ENCODE measurements at places on chromosomes 1 and 21.

DNA sequence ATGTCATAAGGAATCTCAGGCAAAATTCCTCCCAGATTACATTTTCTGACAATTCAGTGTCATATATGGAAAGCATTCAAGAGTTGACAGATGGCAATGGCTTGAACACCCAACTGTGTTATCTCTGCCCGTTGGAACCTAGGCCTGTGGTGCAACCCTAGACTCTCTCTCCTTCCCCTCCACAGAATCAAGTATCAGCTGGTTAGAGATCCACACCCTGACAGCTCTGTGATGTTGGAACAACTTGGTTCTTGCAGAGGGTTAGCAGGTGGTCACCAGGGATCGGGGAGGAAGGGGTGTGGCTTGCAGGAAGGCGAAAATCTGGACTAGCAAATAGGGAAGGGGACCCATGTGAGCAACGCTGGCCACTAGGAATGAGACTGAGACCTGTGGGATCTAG is 26.3 kb downstream of the PCSK9 start:
- DNase-seq, result no peak

GRCh38 chr1:7710859-7711258 is 60.2 kb upstream of the VAMP3 start:
- no peak for DNase-seq

GRCh38 chr1:181028196-181028595 is 5.5 kb upstream of the STX6 start:
- no peak for DNase-seq

DNA sequence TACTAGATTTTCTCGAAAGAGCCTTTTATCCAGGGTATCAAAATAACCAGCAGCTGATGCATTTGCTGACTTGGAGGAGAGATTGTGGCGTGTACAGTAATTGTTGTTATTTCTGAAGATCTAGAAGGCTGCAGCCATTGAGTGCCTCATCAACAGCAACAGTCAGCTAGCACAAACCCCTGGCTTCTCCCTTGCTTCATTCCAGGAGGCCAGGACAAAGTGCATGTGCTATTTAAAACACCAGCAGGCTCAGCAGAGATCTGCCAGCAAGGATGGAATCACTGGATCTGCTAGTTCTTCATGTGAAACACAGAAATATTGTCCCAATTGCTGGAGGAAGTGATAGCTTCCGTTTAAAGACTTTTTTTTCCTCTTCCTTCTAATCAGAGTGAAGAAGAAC is 2.8 kb upstream of the NGF start:
- DNase-seq, result no peak

GRCh38 chr1:207319199-207319598 is 2.3 kb upstream of the CD55 start:
- DNase-seq, result no peak

- DNase-seq, result no peak
Observed at GRCh38 chr1:6443339-6444115, 19.0 kb downstream of the ESPN start.

- DNase-seq, result no peak
Observed at GRCh38 chr1:221392453-221392852, 349.4 kb downstream of the DUSP10 start.

- DNase-seq, result no peak
Observed at GRCh38 chr1:200291106-200291505, 118.7 kb downstream of the ZNF281 start.

GRCh38 chr21:25296252-25296651 is 311.0 kb downstream of the MRPL39 start:
- DNase-seq, result no peak

DNA sequence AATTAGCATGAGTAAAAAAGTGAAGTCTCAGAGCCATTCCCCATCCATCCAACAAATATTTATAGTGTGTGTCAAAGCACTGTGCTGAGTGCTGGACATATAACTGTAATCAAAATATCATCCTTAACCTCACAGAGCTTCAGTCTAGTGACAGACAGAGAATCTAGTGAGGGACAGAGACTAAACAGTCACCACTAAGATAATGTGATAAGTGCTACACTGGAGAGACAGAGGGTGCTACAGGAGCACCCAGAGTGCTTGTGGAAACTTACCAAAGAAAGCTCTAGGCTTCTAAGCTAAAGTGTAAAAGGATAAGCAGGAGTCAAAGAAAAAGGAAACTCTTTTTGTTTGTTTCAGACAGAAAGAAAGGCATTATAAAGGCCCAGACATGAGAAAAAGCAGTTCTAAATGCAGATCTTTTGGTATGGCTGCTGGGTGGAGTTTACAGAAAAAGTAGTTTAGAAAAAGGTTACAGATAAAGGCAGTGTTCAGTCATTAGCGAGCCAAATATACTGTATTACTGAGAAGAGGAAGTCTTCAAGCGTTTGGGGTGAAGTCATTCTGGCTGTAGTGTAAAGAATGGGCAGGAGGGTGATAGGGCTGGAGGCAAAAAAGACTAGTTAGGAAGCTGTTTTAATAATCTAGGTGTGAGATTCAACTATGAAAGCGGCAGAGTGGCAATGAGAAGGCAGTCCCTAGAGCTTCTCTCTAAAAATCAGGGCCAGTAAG is 83.8 kb downstream of the SCMH1 start:
- DNase-seq, result no peak

DNA sequence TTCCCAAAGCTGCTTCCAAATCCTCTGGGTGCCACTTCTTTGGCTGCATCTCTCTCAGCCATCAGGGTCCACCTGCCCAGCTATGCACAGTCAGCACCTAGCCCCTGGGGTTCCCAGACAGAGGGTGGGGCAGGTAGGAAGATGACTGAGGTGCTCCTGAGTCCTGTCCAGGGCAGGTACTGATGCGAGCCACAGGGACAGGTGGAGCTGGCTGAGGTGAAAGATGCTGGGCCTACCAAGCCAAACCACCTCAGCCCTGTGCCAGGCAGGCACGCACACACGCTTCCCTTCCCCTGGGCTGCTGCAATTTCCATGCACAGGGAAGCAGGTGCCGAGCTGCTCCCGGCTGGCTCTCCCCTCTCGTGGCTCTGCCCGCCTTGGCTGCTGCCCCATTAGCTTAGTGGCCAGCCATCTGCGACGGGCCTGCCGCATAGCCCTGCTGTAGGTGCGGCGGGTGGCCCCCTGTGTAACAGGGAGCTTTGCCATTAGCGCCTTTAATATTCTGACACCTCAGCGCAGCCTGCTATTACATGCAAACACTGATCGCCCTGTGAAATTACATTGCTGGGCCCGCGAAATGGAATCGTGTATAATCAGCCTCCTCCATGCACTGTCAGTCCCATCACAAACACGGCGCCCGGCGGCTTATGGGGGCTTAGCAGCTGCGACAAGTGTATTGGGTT is 38.9 kb downstream of the DMAP1 start:
- DNase-seq, result no peak

DNA sequence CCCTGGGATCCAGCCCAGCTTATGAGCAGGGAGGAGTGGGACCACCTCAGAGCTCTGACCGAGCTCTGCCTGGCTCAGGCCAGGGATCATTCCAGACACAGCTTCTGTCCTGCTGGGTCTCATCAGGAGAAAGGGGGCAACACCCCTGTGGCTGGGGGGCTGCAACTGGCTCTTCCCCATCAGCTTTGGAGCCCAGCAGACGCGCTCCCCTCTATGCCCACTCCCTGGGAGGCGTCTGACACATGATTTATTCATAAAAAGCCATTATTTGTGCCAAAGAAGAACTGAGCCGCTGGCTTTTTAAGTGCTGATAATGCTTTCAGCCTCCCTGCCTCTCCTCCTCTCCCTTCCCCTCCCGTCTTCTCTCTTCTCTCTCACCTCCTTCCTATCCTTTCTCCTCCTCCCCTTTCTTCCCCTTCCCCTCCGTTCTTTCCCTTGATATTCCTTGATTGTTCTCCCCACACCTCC is 25.0 kb downstream of the FOXO6 start:
- no peak for DNase-seq

DNA sequence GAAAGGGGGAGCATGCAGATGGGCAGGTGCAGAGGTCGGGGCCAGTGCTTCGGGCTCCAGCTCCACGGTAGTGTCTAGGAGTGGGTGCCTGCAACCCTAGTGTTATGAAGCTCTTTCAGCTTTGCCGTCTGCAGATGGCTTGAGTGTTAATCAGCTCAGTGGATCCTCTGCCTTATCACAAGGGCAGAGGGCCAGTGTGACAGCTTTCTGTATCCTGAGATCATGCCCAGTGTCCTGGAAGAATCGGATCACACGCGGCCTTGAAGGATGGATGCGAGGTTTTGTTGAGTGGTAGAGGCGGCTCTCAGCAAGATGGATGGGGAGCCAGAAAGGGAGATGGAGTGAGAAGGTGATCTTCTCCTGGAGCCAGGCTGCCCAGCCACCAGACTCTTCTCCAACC is 25.5 kb upstream of the C1orf146 start:
- DNase-seq, result no peak

DNA sequence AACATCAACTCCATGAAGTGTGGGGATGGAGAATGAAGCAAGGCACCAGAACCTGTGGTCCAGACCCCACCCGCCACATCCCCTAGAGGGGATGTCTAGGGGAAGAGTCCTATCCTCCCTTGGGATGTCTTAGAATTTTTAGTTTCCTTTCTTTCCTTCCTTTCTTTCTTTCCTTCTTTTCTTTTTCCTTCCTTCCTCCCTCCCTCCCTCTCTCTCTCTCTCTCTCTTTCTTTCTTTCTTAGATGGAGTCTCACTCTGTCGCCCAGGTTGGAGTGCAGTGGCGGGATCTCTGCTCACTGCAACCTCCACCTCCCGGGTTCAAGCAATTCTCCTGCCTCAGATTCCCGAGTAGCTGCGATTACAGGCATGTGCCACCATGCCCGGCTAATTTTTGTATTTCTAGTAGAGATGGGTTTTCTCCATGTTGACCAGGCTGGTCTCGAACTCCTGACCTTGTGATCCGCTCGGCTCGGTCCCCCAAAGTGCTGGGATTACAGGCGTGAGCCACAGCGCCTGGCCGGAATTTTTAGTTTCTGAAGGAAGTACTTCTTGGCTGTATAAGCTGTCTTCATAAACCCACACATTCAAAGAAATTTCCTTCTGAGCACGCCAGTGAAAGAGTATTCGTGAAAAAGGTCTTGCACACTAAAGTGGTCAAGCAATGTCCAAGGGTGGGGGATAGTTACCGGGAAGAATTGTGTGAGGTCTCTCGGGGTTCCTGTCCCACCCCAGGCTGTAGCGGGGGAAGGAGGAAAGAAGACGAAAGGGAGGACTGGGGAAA is 20.8 kb upstream of the LEFTY2 start:
- no peak for DNase-seq

- DNase-seq, result no peak
Observed at GRCh38 chr21:45158491-45159423, 84.4 kb downstream of the ADARB1 start.

DNA sequence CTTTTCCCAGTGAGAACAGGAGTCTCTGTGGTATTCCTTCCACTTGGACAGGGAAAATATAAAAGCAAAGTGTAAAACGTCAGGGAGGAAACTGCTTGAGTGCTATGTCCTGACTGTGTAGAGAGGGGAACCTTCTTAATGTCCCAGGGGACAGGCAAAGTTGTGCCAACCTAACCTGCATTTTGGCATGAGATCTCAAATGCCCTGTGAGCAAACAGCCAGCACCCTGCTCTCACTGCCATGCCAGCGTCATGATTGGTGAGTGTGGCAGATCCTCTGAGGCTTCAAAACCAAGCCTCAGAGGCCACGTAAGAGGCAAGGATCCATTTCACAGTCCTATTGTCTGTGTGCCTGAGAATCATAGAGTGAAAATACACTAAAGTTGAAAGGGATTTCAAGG is 49.7 kb upstream of the RAP1A start:
- DNase-seq, result no peak

DNA sequence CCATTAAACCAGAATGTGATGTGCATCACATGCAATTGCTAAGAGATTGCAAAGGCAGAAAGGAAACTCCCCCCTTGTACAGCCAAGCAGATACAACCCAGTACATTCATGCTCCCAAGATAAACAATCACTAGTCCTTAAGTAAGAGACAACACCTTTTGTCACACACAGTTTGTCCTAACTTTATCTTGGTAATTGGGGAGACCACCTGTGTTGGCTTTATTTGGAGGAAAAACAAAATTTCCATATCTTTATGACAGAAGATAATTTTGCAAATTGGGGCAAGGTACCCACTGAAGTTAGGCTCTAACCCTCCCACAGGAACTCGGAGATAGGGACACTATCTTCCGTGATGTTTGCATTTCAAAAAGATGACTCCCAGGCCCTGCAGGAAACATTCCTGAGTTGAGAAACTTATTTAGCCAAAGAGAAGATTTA is 175.0 kb upstream of the TNR start:
- DNase-seq, result no peak

GRCh38 chr1:74502432-74502831 is 10.0 kb downstream of the LRRC53 start:
- DNase-seq, result no peak

GRCh38 chr21:43034826-43035225 is 40.8 kb downstream of the CBS start:
- no peak for DNase-seq

DNA sequence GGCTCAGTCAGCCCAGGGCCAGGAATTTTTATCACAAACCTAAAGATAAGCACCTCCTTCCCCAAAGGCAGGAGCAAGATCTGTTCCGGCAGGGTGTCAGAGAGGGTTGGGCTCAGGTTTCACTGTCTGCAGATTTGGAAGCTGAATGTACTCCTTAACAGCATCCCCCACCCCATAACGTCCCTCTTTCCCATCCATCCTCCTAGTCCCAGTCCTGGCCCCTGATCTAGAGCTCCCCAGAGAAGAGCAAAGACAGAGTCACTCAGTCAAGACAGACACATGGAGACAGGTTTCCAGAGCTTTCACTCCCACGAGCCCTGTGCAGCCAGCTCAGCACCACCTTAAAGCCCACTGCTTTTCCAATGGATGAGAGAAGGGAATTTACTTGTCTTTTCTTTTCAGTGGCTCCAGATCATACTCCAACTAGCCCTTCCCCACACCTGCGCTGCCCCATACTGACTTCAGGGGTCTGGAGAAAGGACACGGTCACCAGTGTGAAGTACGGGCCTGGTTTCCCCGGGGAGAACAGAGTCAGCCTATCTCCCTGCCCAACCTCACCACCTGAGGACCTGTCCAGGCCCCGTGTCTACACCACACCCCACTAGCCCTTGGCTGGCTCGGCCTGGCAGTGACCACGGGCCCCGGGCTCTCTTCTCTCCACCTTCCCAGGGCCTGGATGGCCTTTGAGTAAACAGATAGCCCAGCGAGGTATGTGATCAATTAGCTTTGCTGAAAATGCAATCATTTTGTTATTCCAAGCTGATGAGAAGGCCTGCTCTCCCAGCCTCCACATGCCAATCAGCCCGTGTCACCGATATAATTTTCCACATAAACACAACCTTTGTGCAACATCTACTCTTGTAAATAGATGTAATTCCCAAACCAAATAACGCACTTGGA is 249.1 kb downstream of the FOXD2 start:
- DNase-seq, result no peak

GRCh38 chr1:12179111-12179519 is 12.3 kb downstream of the TNFRSF1B start:
- peak; percentile 68 for DNase-seq

GRCh38 chr1:12636098-12636950 is 7.6 kb upstream of the AADACL4 start:
- DNase-seq, result no peak

GRCh38 chr1:66539491-66539890 is 5.5 kb downstream of the SGIP1 start:
- DNase-seq, result no peak

- no peak for DNase-seq
Observed at GRCh38 chr1:229058111-229058561, 212.8 kb upstream of the RAB4A start.

GRCh38 chr1:218585511-218586184 is 240.5 kb downstream of the TGFB2 start:
- DNase-seq, result no peak

Data from Right ventricle myocardium inferior (tissue), 1 donor.